Stimulated activated naive CD8-positive, alpha-beta T cell treated with anti-CD3 and anti-CD28 coated beads, Interleukin-15, amount 100 ng/mL, for 72 hours (primary cell): ENCODE measurements at places on chromosomes 2 and 18.

DNA sequence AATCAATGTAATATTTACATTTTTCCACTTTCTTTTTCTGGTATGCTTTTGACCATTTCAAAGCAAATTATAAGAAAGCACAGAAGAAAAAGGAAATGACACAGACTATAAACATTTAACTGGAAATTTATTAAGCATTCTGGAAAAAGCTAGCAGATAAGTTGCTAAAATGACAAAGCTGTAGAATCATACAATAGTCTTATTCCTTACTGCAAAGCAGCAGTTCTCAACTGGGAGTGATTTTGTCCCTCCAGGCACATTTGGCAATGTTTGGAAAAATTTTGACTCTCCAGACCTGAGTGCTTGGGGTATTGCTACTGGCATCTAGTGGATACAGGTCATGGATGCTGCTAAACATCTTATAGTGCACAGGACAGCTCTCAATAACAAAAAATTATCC lies 75.1 kb downstream of the MBD5 start:
- no peak for DNase-seq

GRCh38 chr2:85806358-85807118 lies 52.7 kb downstream of the ATOH8 start:
- DNase-seq = no peak

GRCh38 chr2:143026411-143027054 lies 102.7 kb upstream of the ARHGAP15 start:
- DNase-seq = no peak

- no peak for DNase-seq
These were observed 397.2 kb downstream of the TMEM182 start for GRCh38 chr2:103159018-103159417.

GRCh38 chr2:214193943-214194342 lies 216.9 kb upstream of the VWC2L start:
- no peak for DNase-seq

GRCh38 chr2:226066391-226066790 lies 666.9 kb downstream of the NYAP2 start:
- DNase-seq = no peak

GRCh38 chr2:68086166-68086565 lies 23.4 kb upstream of the C1D start:
- DNase-seq = no peak

DNA sequence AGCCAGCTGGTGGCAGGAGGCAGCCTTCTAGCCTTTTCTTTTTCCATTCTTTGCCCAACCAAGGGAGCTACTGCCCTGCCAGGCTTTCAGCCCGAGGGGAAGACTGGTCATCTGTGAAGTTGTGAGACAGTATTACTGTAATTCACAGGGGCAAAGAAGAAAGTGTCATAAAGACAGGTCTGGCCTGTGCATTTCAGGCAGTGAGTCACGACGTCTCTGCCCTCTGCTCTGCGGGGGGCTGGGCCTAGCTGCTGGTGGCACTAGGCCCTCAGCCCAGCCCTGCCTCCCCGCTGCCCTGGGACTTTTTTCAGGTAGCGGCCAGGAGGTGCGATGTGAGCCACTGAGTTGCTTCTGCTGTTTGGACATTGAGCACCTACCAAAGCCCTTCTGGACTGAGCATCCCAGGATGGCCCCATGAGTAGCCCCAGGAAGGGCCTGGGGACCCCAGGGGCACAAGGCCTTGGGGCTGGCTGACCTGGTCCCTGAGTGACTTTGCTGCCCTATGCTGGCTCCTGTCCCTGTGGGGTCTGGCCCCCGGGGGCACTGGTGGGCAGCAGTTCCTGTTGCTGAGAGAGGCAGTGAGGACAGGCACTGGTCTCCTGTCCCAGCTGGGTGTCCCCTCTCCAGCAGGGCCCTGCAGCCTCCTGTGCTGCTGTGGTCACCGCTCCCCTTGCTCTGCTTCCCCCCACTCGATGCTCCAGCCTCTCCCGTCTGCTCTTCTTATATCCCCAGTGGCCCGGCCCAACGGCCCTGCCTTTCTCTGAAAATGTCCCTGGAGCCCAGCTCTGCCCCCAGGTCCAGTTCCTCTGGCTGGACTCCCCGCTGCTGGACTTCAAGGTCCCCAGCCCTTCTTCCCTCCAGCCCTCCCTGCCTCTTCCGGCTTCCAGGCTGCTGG lies 7.0 kb downstream of the INHBB start:
- DNase-seq = no peak

DNA sequence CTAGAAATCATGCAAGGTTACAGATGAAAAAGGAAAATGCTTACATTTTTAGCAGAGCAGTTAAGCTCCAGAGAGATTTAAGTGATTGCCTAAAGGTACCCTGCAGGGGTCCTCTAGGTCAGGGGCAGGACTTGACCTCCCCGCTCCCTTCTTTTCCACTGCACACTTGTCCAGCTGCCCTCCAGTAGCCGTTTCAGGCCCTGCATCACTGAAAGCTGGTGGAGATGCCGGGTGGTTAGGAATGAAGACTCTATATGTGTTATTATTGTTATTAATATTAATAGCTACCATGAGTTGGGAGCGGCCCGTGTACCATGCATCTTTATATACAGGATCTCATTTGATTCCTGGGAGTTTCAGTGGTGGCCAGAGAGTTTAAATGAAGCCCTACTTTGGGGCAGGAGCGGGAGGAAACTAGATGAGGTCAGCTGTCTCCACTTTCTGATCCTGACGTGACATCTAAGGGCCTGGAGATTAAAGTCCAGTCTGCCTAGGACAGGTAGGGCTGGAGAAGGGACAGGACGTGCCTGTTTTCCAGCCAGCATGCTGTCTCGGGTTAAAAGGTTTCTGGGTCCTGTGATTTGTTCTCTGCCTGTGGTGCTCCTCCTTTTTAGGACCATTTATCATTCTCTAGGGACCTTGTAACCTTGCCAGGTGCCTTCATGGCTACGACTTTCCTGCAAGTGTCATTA lies 2.1 kb downstream of the TMEM37 start:
- DNase-seq = no peak

DNA sequence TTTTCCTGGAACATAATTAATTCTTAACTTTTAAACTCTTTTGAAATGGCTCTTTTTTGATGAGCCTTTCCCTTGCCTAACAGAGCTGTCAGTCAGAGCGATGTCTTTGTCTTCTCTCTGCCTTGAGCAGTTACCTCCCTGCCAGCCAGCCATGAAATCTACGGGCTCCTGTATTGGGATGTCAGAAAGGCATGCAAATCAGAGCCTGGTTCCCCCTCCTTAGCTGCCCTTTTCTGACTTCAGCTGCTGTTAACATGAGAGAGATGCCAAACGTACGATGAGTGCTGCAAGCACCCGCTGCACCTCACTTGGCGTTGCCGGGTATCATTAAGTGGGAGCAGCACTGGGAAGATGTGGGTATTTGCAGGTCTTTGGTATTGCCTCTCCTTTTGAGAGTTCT lies 131.4 kb upstream of the BOD1L2 start:
- no peak for DNase-seq

DNA sequence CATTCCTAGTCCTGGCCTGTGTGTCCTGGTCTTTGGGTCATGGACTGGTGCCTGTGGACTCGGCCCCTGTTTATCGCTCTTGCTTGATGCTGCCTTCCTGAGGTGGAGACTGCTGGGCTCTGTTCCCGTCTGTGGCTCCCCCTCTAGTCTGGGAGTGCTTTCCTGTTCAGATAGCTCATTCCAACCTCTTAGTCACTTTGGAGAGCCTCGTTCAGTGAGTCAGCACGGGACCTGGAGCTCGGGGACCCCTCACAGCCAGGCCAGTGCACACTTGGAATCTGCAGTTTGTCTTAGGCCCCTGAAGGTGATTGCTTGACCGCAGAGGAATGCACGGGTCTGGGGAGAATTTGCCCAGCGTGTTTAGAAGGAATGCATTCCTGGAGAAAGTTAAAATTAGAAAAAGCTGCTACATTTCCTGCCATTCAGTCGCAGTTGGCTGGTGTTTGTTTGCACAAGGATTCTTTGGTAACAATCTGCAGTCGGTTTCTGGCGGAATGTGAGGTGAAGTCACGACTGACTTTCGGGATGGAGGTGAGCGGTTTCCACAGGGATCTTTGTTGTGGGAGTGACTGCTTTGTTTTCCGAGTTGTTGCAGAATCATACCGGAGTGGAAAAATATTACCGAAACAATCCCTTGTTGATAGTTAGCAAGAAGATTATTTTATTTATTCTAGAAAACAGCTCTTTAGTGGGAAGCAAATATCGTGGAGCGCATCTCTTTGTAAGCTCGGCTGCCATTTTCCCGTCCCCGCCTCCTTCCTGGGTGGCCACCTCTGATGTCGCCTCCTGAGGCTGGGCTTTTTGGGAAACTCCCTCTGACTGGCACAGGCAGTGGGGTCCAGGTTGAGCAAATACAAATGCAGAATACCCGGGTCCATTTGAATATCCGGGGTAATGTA lies 29.6 kb downstream of the SH3BP4 start:
- no peak for DNase-seq

DNA sequence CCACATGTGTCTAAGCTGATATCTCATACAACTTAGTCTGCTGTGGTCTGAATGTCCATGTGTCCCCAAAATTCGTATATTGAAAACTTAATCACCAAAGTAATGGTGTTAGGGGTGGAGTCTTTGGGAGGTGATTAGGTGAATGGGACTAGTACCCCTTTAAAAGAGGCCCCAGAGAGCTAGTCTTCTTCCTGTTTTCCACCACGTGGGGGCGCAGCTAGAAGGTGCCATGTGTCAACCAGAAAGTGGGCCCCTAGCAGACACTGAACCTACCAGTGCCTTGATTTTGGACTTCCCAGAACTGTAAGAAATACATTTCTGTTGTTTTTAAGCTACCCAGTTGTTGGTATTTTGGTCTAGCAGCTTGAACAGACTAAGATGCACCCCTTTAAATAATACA lies 86.6 kb downstream of the ASB1 start:
- DNase-seq = peak; percentile 36

DNA sequence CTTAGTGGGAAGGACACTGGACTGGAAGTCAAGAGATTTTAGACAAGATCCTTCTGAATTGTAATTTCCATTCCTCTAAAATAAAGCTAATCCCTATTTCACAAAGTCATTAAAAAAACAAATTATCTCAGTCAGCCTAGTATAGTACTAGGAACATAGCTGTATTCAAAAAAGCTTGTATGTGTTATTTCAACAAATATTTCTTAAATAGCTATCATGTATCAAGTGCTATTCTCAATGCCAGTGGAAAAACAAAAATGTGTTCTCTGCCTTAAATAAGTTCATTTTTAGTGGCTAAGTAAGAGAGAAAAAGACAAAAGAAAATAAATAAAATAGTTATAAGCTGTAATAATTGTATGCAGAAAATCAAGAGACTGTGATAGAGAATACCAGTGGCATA lies 541.8 kb upstream of the CDH2 start:
- no peak for DNase-seq

DNA sequence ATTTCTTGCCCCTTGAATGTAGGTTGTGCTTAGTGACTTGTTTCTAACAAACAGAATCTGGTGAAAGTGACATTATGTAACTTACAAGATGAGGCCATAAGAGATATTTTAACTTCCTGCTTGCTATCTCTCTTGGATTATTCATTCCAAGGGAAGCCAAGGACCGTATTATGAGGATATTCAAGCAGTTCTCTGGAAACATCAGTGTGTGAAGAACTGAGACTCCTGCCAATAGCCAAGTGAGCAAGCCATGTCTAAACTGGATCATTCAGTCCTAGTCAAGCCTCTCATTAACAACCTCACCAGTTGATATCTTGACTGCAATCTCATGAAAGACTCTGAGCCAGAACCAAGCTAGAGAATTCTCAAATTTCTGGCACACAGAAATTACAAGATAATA lies 765.1 kb upstream of the SLC8A1 start:
- DNase-seq = no peak

DNA sequence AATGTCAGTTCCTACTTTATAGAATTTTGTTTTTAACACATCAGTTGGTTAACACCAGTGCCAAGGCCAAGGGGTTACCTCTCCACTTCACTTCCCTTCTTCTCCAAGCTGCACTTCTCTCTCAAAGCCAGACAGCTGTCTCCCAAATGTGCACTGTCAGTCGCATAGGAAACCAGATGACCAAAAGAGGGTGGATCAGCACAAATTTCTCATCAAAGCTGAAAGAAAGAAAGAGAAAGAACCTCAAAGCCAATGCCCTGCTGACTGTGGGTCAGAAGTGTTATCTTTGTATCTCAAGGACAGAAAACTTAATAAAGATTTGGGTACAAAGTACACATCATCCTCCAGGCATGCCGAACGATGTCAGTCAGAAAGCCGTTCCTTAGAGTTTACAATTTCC lies 32.2 kb downstream of the SPATS2L start:
- DNase-seq = no peak

GRCh38 chr2:64605991-64606478 lies 47.7 kb downstream of the SERTAD2 start:
- no peak for DNase-seq

- no peak for DNase-seq
These were observed 94.5 kb downstream of the RDH14 start for GRCh38 chr2:18465979-18466378.

GRCh38 chr18:9753846-9754245 lies 45.7 kb downstream of the RAB31 start:
- no peak for DNase-seq

- no peak for DNase-seq
These were observed 95.7 kb downstream of the TEX51 start for GRCh38 chr2:126994340-126994777.
